ENCODE measurements at places on chromosomes 2 and 18.

- DNase-seq, result no peak
Measured at GRCh38 chr2:169362118-169362893, at the start of gene LRP2. Gene LRP2 (minus strand): TSS chr2:169362534. CDS start chr2:169362399, 135 bp downstream.

GRCh38 chr2:44119878-44120277, 48.8 kb upstream of the PPM1B start:
- no peak for DNase-seq

DNA sequence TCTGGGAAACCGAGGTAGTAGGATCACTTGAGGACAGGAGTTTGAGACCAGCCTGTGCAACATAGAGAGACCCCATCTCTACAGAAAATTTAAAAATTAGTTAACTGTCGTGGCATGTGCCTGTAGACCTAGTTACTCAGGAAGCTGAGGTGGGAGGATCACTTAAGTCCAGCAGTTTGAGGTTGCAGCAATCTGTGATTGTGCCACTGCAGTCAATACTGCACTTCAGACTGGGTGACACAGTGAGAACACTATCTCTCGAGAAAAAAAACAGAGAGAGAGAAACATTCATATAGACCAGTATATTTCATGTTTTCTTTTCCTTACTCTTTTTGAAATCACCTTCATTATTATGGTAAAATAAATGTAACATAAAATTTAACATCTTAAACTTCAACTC, 290.7 kb upstream of the CYP26B1 start:
- no peak for DNase-seq

GRCh38 chr2:205706769-205707381, 24.6 kb downstream of the NRP2 start:
- peak; percentile 93 for DNase-seq

DNA sequence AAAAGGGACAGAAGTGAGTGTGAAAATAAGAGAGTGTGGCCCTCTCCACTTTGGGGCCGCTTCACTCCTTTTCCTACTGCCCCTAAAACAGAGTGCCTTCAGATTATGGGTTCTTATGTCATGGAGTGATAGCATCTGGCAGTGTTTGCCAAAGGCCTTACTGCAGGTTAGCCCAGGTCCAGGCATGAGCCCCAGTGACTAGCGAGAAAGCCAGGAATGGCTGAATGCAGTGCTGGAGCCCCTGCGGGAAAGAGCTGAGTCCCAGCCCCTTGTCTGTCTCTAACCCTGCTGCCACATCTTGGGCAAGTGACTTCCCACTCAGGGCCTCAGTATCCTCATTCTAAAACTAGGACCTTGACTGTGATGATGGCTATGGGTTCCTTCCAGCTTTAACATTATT, 6.0 kb downstream of the IGFBP5 start:
- DNase-seq, result no peak

GRCh38 chr18:34959989-34960388, 81.2 kb upstream of the MAPRE2 start:
- no peak for DNase-seq

DNA sequence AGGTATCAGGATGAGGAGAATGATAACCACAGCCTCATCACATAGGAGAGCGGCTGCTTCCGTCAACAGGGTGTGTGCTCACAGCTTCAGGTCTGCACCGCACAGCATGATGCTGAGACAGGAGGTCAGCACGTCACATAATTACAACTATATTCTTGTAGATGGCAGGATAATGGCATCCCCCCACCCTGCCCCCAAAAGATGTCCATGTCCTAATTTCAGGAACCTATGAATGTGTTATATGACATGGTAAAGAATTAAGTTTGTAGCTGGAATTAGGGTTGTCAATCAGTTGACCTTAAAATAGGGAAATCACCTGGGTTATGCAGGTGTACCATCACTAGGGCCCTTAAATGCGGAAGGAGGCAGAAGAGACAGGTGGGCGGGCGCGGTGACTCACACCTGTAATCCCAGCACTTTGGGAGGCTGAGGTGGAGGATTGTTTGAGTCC, 73.9 kb downstream of the ARL4C start:
- no peak for DNase-seq

- no peak for DNase-seq
Measured at GRCh38 chr2:138831691-138832090, 51.5 kb upstream of the NXPH2 start.

GRCh38 chr2:100121124-100121718, 21.2 kb downstream of the AFF3 start:
- no peak for DNase-seq

DNA sequence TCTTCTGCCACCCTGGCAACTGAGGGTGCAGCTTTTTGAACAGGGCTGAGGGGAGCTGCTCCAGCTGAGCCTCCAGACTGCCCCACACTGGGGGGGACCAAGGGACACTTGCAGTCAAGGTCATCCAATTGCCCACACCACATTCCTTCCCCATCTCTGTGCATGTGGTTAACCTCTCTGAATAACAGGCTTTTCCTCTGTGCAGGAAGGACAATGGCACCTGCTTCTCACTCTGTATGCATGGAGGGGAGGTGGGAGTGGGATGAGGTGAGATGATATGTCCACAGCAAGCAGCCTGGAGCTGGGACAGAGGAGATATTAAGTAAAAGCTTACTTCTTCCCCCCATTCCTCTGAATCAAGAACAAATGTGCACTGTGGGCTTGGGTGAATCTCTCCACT, 39.1 kb upstream of the TEX51 start:
- DNase-seq, result no peak

DNA sequence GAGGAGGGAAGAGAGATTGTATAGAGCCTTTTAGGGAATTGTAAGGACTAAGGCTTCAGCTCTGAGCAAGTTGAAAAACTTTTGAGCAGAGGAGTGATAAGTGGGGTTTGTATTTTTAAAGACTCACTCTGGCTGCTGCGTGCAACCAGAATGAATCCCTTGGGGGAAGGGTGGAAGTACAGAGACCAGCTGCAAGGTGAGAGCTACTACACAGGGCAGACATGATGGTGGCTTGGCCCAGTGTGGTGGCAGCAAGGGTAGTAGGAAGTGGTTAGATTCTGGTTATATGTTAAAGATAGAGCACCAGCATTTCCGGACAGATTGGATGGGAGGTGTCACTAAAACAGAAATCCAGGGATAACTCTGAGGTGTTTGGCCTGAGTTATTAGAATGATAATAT, 10.1 kb upstream of the SESTD1 start:
- no peak for DNase-seq

GRCh38 chr2:98489971-98490962, 45.6 kb downstream of the INPP4A start:
- DNase-seq, result no peak

GRCh38 chr2:63048367-63049171, 2.1 kb upstream of the OTX1 start:
- DNase-seq, result no peak

DNA sequence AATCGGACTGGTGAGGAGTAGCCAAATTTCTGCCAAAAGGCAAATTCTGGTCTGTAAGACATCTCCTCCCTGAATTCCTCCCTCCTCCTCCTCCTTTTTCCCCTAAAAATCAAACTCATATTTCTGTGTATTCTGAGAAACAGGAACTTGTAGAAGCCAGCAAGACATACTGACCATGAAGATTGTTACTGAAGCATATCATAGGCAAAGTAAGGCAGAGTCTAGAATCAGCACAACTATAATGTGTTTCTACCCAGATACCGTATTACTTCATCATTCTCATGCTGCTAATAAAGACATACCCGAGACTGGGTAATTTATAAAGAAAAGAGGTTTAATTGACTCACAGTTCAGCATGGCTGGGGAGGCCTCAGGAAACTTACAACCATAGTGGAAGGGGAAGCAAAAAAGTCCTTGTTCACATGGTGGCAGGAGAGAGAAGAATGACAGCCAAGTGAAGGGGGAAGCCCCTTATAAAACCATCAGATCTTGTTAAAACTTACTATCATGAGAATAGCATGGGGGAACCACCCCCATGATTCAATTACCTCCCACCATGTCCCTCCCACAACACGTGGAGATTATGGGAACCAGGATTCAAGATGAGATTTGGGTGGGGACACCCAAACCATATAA, 24.9 kb upstream of the EPC2 start:
- DNase-seq, result no peak

DNA sequence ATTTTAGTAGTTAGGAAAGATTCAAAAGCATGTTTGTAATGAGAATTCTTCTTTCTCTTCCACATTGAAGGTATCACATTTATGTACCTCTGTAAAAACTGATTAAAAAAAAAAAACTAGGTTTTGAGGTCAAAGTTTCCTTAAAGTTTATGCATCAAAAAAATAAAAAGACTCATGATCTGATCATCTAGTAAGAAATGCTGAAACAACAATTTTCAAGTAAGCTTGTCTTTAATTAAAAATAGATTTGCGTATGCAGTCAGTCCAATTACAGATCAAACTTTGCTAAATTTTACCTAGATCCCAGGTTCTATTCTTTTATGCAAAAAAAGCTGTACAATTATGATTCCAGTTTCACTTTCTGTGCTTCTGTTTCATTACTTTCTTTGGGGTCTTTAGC, 409.0 kb downstream of the XIRP2 start:
- no peak for DNase-seq

DNA sequence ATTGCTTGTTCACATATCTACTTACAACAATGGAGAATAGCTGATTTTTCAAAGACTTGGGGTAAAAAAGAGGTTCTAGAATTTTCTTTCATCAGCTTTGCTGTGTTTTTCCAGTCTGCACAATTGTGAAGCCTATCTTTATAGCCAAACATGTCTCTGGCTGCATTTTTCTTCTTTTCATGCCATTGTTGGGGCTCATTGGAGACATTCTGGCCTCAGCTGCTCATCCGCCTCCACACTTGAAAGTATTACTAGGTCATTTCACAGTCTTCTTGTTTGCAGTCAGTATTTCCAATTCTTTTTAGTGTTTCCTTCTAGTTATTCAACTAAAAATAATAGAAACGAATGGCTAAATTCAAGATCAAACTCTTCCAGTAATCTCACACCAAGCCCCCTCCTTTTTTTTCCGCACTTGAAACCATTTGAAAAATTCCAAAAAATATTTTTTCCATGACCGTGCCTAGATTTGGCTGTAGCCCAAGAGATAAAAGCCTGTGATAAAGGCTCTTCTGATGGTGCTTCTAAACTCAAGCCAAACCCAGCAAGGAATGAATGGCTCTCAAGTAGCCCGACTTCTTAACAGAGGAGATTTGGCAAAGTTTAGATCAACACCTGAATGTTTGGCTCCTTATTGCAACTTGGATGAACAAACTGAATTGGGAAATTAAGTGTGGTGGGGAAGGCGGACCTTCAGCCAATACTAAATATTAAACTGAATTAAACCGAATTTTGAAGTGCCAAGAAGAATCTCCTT, 103.4 kb downstream of the NRP2 start:
- DNase-seq, result peak; percentile 58

DNA sequence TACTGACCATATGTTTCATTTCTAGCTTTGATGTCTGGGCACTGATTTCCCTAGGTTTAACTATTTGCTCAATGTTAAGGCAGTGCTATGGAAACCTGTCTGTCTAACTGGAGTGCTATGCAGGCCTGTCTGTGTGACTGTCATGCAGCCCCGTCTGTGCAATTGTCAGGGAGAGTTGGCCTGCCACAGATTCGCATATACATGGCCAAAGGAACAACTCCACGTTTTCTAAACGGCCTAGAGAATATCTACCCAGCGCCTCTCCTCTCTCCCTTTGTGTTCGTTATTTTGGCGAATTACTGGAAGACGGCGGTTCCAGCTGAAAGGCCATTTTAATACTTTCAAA, 59.6 kb upstream of the PSME4 start:
- no peak for DNase-seq

GRCh38 chr2:171530378-171530777, 8.1 kb downstream of the CYBRD1 start:
- DNase-seq, result no peak

DNA sequence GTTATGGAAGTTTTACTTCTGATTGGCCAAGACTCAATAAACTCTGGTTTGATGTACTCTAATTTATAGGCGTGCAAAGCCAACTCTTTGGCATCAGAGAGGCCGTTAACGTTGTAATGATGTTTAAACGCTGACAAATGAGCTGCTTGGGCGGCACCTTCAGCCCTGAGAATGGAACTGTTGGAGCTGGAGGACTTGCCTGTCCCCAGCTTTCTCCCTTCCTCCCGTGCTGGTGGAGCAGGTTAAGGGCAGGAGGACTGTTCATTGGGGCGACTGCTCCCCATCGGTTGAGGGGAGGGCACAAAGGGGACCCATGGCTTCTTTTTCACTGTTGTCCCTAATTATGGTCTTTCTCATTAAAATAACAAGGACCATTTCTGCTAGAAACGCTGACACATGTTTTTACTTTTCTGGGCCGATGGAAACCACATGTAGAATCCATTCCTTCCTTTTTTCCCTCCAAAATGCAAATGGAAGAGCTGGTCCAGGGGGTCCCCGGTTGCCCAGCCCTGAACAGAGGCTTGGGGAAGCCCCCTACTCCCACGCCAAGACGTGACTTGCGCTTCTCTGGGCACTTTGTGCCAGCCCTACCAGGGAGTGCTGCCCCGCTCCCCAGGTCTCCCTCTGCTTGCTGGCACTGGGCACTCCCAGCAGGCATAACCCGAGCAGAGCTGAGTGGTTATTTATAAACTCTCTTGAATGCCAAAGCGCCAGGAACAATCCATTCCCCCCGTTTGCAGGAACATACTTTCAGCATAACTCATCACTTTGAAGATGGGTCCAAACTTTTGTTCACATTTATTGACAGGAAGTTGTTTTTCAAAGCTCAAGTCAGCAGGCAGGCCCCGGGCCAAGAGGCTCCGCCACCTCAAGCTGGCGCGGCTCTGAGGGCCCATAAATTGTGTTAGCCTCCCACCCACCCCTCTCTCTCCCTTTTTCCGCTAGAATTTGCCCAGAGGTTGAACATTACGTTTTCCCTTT, 170.1 kb downstream of the ASB1 start:
- peak; percentile 93 for DNase-seq

GRCh38 chr2:19733390-19733789, 168.4 kb downstream of the TTC32 start:
- DNase-seq, result no peak

DNA sequence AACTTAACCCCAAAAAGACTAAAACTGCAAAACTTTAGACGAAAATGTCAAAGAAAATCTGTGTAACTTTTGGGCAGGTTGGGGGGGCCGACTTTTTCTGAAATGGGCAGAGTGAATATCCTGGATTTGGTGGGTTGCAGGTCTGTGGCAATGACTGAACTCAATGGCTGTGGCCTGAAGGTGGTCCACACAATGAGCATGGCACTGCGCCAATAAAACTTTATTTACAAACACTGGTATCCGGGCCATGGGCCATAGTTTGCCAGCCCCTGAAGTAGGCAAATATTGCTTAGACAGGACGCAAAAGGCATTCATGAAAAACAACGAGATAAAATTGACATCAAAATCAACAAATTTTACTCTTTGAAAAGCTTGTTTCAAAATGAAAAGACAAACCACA, 66.2 kb downstream of the RTP5 start:
- DNase-seq, result no peak

All from EH (cell line).